ENCODE measurements at places on chromosomes 1 and 21.

GRCh38 chr1:59233444-59233843 lies 63.5 kb upstream of the FGGY start:
- no peak for DNase-seq

DNA sequence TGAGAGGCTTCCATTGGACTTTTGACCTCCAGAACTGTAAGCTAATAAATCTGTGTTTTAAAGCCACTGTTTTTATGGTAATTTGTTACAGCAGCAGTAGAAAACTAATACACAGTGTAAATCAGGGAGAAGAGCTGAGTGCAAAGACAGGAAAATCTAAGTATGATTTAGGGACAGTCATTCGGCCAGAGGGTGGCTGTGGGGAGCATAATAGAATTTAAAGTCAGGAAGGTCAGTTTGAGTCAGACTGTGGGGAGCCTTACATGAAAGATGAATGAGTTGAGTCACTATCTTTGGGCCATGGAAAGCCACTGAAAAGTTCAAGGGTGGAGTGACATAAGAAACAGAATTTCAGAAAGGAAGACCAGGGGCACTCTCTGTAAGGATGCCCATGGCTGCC lies 52.4 kb upstream of the SSX2IP start:
- no peak for DNase-seq

- no peak for DNase-seq
Measured at GRCh38 chr1:109167001-109167506, 46.7 kb upstream of the SARS1 start.

DNA sequence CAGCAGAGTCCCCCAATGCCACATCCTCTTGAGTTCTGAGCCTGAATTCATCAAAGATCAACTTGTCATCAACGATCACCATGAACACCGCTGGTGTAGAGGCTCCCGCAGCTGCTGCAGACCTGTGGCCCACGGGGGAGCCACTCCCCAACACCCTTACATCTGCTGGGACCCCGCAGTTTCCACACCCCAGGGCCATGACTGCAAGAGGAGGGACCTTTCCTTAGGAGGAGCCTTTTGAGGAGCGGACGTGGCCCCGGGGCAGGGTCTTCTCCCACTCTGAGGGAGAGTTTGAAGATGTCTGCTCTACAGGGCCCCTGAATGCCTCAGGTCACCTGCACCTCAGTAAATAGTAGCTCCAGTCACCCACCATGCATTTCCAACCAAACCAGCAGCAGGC lies 2.7 kb downstream of the PRDM15 start:
- DNase-seq, result no peak

DNA sequence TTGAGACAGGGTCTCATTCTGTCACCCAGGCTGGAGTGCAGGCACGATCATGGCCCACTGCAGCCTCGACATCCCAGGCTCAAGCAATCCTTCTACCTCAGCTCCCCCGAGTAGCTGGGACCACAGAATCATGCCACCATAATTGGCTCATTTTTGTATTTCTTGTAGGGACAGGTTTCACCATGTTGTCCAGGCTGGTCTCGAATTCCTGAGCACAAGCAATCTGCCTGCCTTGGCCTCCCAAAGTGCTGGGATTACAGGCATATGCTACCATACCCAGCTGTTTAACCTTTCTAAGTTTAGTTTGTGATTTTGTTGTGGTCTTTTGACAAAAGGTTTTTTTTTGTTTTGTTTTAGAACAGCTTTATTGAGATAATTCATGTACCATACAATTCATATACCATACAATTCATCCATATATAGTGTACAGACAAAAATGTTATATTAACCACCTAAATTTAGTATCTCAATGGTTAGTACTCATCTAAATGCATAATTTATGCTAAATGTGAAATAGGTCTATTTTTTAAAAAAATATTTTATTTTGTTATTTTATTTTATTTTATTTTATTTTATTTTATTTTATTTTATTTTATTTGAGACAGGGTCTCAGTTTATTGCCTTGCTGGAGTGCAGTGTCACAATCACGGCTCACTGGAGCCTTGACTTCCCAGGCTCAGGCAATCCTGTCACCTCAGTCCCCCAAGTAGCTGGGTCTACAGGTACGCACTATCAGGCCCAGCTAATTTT lies 8.9 kb downstream of the ZMPSTE24 start:
- DNase-seq, result no peak

GRCh38 chr1:25590096-25590824 lies 26.3 kb upstream of the MAN1C1 start:
- DNase-seq, result no peak

GRCh38 chr1:246462986-246463385 lies 44.1 kb downstream of the SMYD3 start:
- no peak for DNase-seq

GRCh38 chr21:16241479-16241963 lies 511.7 kb downstream of the USP25 start:
- DNase-seq, result peak; percentile 12

DNA sequence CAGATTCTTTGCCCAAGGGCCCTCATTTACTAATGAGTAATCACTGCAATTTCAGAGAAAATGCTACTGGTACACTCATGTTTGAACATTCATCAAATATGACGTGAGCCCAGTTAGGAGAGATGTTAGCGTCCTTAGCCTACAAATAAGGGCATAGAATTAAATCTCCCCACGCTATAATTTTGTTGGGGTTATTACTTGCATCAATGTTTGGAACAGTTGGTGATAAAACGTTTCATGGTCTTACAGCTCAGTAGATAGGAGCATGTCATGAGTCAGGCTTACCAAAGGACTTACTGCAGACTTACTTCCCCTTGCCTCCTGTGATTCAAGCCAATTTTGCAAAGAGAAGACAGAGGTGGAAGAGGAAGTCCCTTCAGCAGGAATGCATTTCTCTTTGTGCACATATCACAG lies 304.0 kb downstream of the KIF26B start:
- DNase-seq, result peak; percentile 19

DNA sequence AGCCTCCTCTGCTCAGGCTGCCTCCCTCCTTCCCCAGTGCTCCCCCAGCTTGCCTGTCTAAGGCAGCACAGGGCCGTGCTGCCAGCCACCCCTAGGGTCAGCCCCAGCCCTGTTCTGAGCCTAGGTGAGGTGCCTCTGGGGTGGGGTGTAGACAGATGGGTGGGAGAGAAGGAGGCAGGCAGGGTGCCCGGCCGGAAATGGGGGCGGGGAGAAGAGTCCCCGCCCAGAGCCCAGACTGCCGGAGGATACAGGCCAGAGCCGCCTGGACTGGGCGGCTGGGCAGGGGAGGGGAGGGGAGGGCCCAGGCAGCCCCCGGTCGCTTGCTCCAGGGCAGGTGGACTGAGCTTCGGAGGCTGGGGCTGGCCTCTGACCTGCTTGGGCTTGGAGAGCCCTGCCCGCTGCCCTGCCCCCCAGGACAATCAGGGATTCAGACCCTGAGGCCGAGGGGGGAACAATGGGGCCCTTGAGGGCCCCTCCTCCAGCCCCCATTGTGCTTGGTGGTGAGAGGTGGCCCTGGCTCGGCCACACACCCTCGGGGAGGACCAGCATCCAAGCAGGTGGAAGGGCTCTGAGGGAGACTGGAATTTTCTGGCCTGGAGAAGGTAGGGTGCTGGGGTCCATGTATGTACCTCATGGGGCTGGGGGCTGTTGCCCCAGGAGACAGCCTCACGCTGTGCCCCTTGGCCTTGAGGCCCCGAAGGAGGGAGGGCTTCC lies at the start of gene GJC2:
Gene GJC2, plus strand, starts transcription at position 525 of the 714 bp plus-strand sequence. CDS start 7,829 bp downstream, outside the sequence.
- DNase-seq, result no peak

DNA sequence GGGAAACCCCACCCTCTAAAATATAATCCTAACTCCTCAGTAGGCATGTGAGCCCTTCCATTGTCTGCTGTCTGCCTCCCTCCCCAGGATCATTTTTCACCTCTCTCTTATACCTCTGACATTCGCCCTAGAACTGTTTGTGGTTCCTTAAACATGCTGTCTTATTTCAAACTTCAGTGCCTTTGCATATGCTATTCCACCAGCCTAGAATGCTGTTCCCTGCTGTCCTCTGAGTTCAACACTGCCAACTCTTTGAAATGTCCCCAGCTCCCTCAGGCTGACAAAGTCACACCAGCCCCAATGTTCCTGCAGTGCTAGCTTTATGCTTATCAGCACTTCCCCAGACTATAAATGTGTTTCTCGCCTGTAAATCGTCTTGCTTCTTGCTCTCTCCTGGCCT lies 119.5 kb downstream of the HIVEP3 start:
- no peak for DNase-seq

DNA sequence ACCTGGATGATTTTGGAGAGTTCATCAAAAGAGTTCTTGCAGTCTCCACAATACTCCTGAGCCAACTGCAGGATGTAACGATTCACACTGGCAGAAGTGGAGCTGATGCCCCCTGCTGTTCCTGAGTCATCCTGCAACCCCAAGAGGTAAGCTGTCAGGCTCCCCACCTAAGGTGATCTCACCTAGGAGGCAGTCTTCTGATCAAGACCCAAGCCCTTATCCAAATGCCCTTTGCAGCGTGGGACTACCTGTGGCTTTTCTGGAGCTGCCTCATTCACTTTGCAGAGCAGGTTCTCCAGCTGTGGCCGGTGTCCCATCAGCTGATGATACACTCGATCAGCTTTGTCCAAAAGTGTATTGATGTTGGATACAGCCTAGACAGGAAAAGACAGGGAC lies 96.4 kb downstream of the UBR4 start:
- DNase-seq, result no peak

- DNase-seq, result no peak
Measured at GRCh38 chr1:157108448-157108847, 8.8 kb upstream of the ETV3L start.

DNA sequence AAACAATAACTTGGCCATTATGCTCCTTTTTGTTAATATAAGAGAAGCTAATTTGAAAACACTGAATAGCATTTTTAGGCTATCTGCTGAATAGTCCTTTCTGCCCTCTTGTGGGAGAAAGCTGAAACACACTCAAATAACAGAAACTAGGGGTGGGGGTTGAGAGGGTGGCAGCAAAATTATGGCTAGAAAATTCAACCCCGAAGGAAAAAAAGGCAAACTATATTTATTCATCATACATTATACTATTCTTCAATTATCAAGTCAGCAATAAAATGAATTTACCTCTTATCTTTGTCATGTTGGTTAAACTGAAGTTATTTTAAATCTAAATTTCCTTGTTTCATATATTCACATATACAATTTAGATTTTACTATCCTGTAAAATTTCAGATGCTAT lies 255.9 kb downstream of the FAF1 start:
- DNase-seq, result peak; percentile 58

GRCh38 chr1:229104654-229105053 lies 166.3 kb upstream of the RAB4A start:
- DNase-seq, result no peak

GRCh38 chr1:90347366-90347765 lies 352.5 kb downstream of the ZNF326 start:
- no peak for DNase-seq

GRCh38 chr1:193697115-193697762 lies 510.8 kb upstream of the B3GALT2 start:
- DNase-seq, result no peak

All from NCI-H1417 treated with DMSO at 0.1 percent for 48 hours (cell line).